ENCODE measurements at places on chromosomes 7 and 10.

DNA sequence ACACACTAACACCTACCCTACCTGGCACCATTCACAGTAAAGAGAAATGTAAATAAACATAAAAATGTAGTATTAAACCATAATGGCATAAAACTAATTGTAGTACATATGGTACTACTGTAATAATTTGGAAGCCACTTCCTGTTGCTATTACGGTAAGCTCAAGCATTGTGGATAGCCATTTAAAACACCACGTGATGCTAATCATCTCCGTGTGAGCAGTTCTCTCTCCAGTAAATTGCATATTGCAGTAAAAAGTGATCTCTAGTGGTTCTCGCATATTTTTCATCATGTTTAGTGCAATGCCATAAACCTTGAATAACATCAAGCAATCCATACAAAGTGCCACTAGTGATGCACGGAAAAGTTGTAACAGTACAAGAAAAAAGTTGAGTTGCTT lies 75.4 kb downstream of the CFTR start:
- no peak for DNase-seq

DNA sequence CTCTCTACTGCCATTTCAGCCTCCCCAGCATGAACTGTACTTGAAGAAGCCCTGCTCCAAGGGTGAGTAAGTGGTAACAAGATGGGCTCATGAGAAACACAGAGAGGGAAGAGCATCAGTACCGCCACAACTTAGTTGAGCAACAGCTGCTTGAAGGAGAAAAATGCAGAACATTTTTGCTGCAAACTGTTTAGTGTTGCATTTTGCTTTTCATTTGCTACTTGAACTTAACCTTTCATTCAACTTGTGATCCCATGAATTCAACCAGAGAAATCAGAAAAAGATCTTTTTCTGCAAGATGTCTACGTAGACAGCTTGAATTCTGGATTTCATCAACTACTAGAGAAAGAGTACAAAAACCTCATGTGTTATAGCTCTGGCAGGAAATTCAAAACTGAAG lies 40.7 kb downstream of the ANK3 start:
- DNase-seq, result no peak

DNA sequence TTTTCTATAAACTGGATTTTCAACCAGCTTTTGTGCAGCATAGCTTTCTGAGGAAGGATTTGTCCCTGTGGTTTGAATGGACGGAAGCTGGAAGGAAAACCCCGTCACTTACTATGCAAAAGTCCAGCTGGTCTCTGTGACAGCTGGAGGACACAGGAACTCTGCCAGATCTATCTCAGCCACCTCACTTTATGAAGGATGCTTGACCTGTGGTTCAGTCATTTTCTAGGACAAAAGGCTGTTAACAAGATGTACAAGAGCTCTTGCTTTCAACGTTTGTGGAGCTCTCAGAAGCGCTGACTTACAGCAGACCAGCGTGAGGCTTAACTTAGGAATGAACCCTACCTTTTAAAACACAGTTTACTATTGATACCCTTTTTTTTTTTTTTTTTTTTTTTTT lies 90.8 kb downstream of the CREM start:
- no peak for DNase-seq

DNA sequence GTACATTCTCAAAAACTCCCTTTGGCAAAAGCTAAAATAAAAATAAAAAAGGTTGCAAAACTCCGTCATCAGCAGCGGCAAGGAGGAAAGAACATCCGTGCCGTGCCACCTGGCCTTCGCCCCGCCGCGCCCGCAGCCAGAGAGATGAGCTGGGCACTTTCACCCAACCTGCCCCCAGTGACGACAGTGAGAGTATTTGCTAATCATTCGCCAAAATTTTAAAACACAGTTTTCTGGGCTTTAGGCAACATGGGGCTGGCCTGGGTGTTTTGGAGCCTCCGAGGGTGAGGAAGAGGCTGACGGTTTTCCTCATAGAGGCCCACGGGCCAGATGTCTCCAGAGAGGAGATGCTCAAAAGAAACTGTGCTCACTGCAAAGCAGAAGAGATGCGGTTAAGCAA lies 128.2 kb downstream of the PRKAG2 start:
- no peak for DNase-seq

DNA sequence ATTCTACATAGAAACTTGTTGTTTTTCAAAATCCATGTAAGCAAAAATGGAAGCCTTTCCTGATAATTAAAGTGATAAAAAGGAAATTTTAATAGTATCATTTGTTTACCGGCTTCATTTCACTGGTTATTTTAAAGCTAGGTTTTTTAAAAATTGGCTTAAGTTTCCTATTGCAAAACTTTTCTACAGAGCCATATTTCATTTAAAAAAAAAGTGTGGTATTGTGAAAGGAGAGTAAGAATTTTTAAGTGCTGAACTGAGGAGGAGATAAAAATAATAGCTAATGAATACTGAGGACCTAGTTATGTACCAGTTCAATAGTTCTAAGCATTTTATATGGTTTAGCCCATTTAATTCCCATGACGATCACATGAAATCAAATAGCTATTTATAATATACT lies 172.2 kb upstream of the COL1A2 start:
- no peak for DNase-seq
